ENCODE measurements at places on chromosomes 7 and 10.

DNA sequence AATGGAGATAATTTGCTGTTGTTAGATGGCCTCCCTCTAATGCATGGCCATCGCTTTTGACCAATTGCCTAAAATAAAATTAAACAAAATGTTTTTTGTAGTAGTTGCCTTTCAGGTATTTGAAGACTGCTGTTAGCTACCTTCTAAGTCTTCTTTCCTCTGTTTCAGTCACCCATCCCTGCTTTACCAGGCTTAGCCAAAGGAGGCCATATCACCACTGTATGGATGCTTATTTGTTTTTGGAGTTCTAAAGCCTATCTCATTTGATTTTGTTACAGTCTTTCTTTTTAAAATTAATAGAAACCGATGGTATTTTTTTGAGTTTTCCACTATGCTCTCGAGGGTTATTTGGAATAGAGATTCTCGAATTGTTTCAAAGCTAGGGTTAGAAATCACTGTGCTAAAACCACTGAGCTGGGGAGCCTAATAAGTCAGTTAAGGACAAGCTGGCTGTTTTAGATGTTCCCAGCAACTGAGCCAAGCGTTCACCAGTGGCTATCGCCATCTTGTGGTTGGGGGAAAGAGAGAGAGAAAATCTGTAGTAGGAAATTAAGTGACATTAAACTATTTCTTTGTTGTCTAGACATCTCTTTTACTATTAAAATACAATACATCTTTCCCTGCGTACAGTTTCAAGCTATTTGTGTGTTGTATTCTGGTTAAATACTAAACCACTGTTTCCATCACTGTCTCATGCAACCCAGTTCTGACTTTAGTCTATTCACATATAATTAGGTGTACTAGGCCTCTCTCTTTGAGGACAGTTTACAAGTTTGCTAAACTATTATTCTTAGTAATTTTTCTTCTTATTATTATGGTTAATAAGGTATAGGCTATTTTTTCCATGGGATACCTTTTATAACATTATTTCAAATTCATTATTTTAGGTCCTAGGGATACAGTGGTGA, 52.2 kb downstream of the GPR158 start:
- no peak for DNase-seq

- no peak for DNase-seq
These were observed 25.9 kb downstream of the PIK3CG start for GRCh38 chr7:106890952-106891351.

- DNase-seq = peak; percentile 22
These were observed 2.4 kb downstream of the MKX start for GRCh38 chr10:27743012-27743876.

GRCh38 chr10:105188737-105189462, 547.8 kb downstream of the SORCS3 start:
- DNase-seq = no peak

DNA sequence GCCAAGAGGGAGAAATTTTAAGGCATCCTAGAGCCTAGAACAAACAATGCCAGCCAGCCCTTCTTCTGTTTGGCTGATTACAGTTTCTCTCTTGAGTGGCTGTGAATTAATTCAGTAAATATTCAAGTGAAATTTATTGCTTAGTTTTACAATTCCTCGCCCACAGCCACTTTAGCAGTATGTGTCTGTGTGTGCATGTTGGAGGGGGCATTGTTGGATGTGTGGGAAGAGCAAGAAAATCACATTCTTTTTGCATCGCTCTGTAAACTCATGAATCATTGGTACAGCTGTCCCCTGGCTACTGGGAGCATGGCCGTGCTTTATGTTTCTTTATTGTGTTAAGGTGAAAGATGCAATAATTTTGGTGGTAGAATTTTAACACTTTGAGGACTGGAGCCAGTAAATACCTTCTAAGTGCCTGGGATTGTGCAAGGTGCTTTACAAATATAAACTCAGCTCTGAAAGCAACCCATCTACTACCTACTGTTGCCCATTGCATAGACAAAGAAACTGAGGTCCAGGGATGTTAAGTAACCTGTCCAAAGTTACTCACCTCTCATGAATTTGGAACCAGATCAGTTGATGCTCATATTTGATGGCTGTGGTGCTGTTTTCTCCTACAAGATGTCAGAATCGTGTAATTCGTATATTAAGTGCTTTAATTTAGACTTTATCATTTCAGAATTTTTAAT, 89.9 kb upstream of the BTBD16 start:
- no peak for DNase-seq

- DNase-seq = no peak
These were observed 69.0 kb upstream of the ZNF479 start for GRCh38 chr7:57201021-57201894.

DNA sequence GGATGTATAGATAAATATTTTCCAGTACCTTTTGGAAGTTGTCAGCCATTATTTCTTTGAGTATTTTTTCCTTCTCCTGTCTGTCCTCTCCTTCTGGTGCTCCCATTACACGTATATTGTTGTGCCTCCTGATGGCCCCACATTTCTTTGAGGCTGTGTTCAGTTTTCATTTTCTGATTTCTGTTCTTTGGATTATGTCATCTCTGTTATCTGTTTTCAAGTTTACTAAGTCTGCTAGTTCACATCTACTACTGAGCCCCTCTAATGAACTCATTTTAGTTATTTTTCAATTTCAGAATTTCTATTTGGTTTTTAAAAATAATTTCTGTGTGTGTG, 16.3 kb downstream of the RBM33 start:
- DNase-seq = no peak

GRCh38 chr10:88707429-88708155, 1.5 kb downstream of the LIPK start:
- no peak for DNase-seq

DNA sequence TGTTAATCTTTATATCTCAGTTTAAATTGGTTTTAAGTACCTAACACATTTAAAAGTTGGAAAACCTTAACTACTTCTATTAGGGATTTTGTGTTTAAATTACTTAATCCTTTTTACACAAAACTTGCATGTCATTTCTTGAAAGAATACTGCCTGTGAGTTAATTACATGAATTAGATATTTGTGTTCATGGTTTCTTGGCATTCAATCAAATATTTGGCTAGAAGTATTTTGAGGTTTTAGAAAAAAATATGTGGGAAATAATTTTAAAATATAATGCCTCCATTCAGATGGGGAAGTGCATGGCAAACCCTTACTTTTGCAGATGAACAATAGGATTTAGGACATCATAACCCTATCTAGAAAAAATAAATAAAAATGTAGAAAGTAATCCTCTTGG, 186.5 kb upstream of the SEMA3E start:
- no peak for DNase-seq

DNA sequence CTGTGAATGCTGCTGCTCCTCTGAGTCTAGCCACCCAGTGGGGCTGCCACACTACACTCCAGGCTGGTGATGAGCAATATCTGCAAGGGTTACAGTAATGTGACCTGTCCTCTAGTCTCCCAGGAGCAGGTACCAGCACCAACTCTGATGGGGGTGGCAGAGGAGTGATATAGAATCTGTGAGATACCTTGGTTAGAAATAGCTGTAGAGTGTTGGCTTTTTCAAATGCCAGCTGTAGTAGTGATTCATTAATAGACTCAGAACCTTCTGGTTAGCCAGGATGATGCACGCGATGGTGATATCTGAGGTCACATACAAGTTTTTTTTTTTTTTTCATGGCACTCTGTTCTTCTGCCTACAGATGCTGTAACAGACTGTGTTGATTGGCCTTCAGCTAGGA, 757.1 kb downstream of the INHBA start:
- no peak for DNase-seq

- no peak for DNase-seq
These were observed 8.7 kb upstream of the LIPM start for GRCh38 chr10:88793712-88794299.

DNA sequence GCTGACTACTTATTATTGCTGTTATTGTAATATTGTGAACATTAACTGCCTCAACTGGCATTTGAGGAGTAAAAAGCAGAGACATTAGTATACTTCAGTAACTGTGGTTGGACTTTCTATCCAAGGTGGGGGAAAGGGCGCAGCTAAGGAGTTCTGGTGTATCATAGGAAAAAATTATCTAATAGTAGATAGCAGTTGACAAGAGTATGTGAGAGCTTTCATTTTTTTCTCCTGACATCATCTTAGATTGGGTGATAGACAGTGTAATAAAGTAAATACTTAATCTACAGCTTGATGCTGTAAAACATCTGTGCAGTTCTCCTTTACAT, 68.9 kb downstream of the PHTF2 start:
- DNase-seq = no peak

DNA sequence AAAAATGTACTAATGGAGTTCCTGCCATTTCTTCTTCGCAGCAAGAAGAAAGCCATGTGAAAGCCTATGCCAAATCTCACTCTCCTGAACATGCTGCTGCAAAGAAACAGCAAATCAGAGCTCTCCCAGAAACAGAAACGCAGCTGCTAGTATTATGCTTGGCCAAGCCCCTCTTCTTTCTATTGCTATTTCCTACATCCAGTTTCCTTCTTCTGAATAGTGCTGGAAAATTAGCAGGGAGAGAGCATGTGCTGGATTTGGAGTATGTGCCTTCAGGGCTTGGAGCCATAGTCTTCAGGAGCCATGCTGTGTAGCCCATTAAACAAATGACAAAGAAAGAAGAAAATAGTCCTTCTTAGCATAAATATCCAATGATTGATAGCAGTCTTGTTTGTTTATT, 852.0 kb upstream of the PHF14 start:
- no peak for DNase-seq

- no peak for DNase-seq
These were observed 38.4 kb downstream of the ATXN7L1 start for GRCh38 chr7:105837765-105838626.

DNA sequence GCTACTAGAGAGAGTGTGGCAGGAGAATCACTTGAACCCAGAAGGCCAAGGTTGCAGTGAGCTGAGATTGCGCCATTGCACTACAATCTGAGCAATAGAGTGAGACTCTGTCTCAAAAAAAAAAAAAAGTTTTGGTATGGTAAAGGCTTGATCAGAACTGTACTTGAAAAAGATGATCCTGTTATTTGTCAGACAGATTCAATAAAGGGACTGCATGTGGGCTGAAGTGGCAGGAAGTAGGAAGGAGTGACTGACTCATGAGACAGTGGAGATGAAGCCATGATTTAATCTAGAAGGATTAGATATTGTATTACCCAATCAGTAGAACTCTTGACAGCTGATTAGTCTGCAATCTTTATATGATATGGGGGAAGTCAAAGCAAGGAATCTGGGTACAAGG, 2.7 kb upstream of the TMEM254 start:
- no peak for DNase-seq

- no peak for DNase-seq
These were observed 8.4 kb downstream of the COL13A1 start for GRCh38 chr10:69810097-69810496.

DNA sequence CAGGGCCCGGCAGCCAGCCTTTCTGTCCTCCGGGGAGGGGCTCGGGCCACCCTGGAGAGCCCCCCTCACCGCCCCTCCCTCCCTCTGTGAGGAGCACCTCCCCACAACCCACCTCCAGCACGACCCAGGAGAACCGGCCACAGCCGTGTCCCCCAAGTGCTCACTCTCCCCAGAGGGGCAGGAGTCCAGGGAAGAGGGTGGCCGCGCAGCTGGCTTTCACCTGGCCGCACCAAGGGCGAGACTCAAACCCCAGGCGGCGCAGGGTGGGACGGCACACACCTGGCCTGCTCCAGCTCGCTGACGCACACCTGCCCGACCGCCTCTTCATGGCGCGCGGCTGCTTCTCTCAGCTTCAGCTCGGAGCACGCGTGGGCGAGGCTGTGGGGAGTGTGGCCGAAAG, 73.4 kb downstream of the CFAP46 start:
- DNase-seq = no peak

GRCh38 chr7:15720849-15721471, 34.5 kb upstream of the MEOX2 start:
- DNase-seq = no peak

DNA sequence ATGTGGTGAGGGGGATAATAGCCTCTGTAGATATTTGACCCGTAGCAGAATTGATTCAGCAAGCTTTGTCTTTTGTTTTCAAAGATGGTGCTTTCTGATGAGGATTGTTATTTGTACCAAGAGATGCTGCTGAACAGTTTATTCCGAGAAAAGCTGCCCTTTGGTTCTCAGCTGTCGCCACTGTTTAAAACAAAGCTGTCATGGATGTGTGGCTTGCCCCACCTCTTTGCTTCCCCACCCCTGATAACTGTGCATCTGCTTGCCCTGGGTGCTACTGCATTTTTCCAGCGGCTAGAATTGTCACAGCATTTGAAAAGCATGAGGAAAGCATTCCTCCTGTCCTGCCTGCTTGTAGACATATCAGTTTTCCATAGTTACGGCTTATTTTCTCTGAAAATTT, 226.9 kb upstream of the CSTF2T start:
- no peak for DNase-seq

DNA sequence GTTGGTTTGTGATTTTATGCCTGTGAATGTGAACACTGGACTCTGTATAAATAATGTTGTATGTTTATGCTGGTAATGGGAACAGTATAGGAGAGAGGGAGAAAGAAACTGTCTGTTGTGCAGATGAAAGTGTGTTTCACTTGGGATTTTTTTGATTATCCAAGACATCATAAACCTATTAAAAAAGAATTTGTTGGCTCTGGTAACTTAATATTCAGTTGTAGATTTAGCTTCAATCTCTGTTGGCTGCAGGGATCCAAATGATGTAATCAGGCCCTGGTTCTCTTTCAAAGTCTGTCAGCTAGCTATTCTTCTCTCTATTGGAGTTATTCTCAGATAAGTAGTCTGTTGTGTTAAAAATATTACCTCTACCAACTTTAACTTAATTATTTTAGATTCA, 168.8 kb upstream of the RHOBTB1 start:
- DNase-seq = no peak

DNA sequence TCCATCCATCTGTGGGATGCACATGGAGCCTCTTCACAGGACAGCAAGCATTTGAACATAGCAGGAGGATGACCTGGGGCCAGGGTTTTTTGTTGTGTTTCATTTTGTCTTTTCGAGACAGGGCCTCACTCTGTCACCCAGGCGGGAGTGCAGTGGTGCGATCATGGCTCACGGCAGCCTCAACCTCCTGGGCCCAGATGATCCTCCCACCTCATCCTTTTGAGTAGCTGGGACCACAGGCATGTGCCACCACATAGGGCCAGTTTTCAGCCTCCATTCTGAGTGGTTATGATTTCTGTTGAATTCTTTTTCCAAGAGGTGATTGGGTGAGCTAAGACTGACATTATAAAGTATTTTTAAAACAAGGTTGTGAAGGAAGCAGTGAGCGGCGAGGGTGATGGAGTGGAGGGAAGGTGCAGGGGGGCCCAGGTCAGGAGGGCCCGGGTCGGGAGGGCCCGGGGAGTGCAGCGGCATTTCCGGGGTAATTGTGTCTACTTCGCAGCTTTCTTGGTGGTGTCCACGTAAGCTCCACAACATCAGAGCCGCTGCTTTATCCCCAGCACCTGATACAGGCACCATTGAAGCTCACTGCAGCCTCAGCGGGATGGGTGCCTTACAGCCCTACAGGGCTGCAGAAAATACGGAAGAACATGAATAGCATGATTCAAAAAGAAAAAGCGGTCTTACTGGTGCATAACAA, 12.0 kb upstream of the LARP4B start:
- no peak for DNase-seq
